ENCODE measurements at places on chromosomes 1 and 21.

- DNase-seq, result no peak
Measured at GRCh38 chr21:25983745-25984144, 186.8 kb downstream of the APP start.

DNA sequence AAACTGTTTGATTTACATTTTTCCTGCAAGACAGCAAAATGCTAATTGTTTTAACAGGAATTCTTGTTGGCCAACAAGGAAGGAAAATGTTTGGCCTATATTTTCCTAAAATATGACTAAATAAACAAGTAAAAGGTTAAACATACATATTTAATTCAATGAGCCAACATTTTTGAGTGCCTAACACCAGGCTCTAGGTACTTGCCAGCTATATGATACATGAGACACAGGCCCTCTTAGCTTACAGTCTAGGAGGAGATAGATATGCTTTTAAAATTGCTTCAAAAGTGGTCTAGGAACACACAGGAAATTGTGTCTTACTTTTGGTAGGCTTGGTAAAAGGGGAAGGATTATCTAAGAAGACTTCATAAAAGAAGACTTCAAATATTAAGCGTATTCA lies 50.9 kb downstream of the PIGK start:
- DNase-seq, result no peak

GRCh38 chr1:182087304-182087703 lies 25.8 kb upstream of the ZNF648 start:
- DNase-seq, result no peak

- no peak for DNase-seq
Measured at GRCh38 chr1:231165371-231165770, 3.5 kb downstream of the TRIM67 start.

DNA sequence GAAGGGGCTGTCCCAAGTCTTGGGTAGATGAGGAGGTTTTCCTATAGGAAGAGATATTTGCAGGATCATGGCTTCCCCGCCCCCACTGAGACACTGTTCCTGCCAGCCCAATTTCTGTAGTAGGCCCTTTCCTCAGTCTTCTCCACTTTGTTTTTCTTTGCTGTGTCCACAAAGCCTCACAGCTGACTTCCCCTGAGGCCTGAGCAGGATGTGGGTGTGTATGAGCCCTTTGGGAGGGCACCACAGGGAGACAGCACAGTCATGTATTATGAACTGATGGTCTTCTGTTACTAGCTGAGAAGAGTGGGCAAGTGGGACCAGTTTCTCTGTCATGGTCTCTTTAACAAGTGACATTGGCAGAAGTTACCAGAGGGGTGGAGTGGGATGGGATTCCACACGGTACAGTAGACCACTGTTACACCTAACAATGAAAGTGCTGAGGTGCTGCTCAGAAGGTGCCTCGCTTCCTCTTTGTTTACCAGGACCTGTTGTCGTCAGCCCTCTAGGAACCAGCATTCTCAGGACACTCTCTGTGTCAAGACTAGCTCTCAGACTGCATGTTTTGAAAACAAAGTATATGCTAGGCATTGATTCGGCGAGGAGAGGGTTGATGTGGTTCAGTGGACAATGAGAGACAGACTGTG lies 253.8 kb upstream of the HOOK1 start:
- DNase-seq, result no peak

- DNase-seq, result no peak
Measured at GRCh38 chr1:204962742-204963632, 80.0 kb upstream of the CNTN2 start.

DNA sequence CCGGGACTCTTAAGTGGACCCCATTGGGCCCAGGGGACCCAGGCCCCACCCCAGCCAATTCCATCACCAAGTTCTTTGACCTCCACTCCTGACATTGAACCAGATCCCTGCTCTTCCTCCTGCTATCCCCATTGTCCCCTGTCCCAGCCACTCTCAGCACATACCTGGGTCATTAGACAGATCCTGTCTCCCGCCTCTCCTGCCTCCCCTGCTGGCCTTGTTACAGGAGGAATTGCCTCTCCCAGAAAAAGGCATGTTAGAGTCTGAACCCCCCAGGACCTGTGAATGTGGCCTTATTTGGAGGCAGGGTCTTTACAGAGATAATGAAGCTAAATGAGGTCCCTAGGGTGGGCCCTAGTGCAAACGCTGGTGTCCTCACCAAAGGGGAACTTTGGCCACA lies 301.9 kb downstream of the NPHP4 start:
- DNase-seq, result no peak

- no peak for DNase-seq
Measured at GRCh38 chr1:86594284-86594770, 47.4 kb downstream of the CLCA4 start.

DNA sequence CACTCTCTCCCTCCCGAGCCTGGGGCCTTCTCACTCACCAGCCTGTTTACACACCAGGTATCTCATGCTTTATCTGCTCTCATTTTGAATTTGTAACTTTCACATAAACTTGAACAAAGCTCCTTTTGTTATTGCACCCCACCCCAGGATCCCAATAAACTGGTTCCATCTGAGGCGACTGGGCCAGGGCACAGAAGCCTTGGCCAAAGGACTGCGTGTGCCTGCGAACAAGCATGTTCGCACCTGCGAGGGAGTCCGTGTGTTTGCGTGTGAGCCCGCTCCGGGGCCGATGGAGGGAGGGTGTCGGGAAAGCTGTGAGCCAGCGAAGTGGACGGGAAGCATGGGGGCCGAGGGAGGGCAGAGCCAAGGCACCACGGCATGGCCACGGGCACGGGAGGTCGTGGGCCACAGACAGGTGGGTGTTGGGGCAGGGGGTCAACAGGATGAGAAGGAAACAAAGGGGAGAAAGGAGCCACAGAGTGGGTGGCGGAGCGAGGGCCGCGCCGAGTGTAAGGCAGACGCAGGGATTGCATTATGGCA lies 98.8 kb downstream of the CASZ1 start:
- no peak for DNase-seq

GRCh38 chr1:45348966-45349677 lies 8.9 kb upstream of the MUTYH start:
- no peak for DNase-seq

Measured in stimulated activated CD4-positive, alpha-beta T cell treated with anti-CD3 and anti-CD28 coated beads, Interleukin-1b, Interleukin-23, amount 100 ng/mL, for 4 hours (primary cell).